ENCODE measurements at places on chromosomes 2 and 18.

GRCh38 chr18:3689986-3690763 lies 240.2 kb downstream of the TGIF1 start:
- DNase-seq = no peak

DNA sequence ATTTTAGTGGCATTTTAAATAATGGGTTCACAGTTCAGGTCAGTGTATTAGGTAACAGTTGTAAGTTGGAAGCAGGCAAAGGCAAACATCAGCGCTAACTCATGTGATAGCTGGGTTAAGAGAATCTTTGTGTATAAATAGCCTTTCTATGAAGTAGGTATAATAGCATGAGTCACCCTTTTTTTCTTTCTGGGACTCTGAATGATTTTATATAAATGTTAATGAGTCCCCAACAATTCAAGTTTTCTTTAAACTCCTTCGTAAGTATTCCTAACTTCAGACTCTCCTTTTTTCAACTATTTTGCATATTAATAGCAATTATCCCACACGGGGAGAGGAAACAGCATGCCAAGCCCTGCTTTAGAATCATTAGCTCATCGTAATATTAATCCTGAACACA lies 384.3 kb downstream of the PIK3C3 start:
- no peak for DNase-seq

DNA sequence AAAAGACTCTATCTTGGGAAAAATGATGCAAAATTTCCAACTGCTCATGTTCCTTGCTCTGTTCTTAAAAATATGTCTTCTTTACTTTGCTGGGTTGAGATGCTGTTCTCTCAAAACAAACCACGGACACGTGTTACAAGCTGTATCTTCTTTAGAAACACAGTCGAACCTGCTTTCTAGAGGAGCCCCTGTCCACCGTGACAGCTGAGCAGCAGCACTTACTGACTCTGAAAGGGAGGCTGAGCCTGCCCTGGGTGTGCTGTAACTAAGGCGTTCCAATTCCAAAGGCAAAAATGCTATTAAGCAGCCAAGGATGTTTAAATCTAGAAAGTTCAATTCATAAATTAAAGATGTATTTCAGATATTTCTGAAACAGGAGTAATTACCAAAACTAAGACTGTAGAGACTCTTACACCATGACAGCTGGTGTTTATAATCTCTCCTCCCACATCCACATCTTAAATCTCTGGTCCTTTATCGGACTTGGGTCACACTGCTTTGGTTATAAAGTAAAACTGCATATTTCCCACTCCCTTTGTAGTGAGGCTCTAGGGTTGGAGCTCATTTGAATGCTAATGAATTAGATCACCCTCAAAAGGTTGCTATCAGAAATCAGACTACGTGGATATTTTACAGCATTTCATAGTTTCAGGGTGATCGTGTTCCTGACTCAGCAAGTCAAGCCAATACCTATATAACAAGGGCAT lies 281.2 kb upstream of the LYPD1 start:
- no peak for DNase-seq

GRCh38 chr2:23505984-23506380 lies 121.0 kb downstream of the KLHL29 start:
- no peak for DNase-seq

DNA sequence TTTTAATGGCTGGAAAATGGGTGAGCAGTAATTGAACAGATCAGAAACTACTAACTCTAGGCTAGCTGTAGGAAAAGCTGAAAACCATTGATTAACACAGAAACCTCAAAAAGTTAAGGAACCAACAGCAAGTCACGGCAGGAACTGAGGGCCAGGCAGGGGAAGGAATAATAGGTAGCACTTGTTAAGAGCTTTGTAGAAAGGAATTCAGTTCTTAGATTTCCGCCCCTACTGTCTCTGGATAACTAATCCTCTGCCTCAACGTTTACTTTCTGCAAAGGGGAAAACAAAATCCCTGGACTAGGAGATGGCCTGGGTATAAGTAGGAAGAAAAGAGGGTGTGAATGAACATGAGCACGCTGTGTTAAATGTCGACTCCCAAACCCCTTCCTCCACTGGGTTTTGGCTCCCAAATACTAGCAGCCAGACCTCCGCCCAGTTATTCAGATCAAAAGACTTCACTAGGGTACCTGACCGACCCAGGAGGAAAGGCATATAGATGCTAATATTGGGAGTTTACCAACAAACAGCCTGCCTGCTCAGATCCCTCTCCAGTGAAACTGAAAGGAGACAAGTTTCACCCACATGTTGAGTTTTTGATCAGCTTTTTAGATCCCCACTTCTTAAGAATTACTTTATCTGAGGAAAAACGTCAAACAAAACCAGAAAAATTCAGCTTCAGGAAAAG lies 12.4 kb downstream of the SMAD2 start:
- DNase-seq = no peak

DNA sequence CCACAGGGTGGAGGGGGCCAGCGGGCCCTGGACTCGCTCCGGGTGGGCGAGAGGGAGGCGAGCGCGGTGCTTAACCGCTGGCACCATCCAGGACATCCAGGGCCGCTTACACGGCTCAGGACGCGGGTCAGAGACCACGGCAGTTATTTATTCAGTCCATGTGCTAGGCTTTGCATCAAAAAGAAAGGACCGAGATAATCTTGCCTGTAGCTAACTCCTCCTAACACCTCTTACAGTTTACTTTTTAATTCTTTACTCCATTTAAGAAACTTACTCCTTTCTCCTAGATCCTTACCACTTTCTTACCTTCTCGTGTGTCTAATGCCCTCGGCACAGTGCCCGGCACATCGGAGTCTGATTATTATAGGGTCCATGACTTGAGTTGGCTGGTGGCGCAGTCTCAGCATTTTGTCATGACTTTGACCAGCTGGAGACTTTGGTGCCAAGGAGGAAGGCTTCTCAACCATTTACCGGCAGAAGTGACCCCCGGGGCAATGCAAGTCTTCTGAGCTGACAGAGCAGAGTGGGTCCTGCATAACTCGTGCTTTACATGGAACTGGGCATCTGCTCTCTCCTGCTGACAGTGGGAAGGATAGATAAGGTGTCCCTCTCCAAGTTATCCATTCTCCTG lies 503 bp downstream of the ANXA4 start:
- no peak for DNase-seq

- no peak for DNase-seq
Observed at GRCh38 chr2:12728221-12728777, 11.6 kb downstream of the TRIB2 start.

All from GF-D8 (cell line).